Thymus (tissue), 14 donors: ENCODE measurements at places on chromosomes 11 and 22. TPM values are rescaled to one million over a fixed set of nuclear protein-coding genes. Genes with fewer than 3 reads are reported as not detected.

Gene GGTLC3
- not detected for total RNA-seq

Gene KLHL35
- 0.57 TPM for total RNA-seq

GRCh38 chr11:57711414-57712255 lies at the start of gene MED19:
Gene MED19 (minus strand): TSS chr11:57712215. CDS start chr11:57712179, 36 bp downstream.
- peak; percentile 48 for DNase-seq
- H3K27ac ChIP-seq, result peak within 1 kb of the TSS; percentile 84
- H3K4me3 ChIP-seq, result peak within 1 kb of the TSS; percentile 73
- H3K36me3 ChIP-seq, result no peaks in the 10 kb centered on the region
- H3K4me1 ChIP-seq, result peaks cover 19% of the 10 kb centered on the region

Gene TTC36
- 0.19 TPM for total RNA-seq

GRCh38 chr11:70883973-70884623 lies 368.3 kb downstream of the SHANK2 start:
- no peaks in the 10 kb centered on the region for H3K36me3 ChIP-seq
- H3K4me1 ChIP-seq, result no peaks in the 10 kb centered on the region
- no peak overlapping the region for H3K27ac ChIP-seq
- no peak overlapping the region for H3K4me3 ChIP-seq
- no peaks in the 10 kb centered on the region for H3K27me3 ChIP-seq
- no peak for DNase-seq

GRCh38 chr22:26918226-26918625 lies 260.8 kb downstream of the MIAT start:
- H3K4me1 ChIP-seq, result no peaks in the 10 kb centered on the region
- no peak overlapping the region for H3K4me3 ChIP-seq
- H3K27ac ChIP-seq, result no peak overlapping the region
- no peak for DNase-seq

DNA sequence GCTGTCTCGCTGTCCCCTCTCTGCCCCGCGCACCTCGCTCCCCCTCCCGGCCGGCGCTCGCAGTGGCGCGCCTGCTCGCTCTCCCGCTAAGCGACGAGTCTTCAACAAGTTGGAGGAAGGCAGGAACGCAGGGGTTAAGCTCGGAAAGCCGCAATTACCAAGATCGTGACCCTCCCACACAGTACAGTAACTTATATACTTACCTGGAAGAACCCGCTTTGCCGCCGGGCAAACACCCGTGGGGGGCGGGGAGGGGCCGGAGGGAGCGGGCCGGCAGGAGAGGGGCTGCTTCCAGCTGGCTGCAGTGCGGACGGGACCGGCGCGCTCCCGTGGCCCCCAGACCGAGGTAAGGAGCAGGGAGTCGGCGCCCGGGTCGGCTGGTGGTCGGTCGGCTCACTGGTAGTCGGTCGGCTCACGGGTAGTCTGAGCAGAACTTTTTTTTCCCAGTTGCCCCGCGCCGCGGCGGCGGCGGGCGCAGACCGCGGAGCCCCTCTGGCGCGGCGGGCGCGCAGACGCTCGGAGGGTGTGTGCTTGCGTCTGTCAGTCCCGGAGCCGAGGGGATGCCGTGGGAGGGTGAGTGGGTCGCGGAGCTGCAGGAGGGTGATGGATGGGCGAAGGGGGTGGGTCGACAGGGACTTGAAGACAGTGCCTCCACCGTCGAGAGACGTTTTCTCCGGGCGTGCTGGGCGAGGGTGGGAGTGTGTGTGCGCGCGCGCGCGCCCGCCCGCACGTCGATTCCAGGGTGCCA lies 101.2 kb upstream of the HSD17B12 start:
- peak overlapping the region; percentile 36 for H3K4me3 ChIP-seq
- H3K36me3 ChIP-seq, result no peaks in the 10 kb centered on the region
- H3K27ac ChIP-seq, result no peak overlapping the region
- DNase-seq, result no peak
